OCI-LY7 (cell line): ENCODE measurements at places on chromosomes 16 and 17. TPM values are rescaled to one million over a fixed set of nuclear protein-coding genes. Genes with fewer than 3 reads are reported as not detected.

The MPP3 gene
- not detected in 2 replicates for total RNA-seq

The SPN gene
- total RNA-seq: 87.6 and 90.5 TPM in 2 replicates

The TBC1D3I gene
- 0.55 and 0.79 TPM in 2 replicates for total RNA-seq

The OR1A1 gene
- not detected in 2 replicates for total RNA-seq

The ACTG1 gene
- total RNA-seq: 2,459 and 2,894 TPM in 2 replicates

The EME1 gene
- 34.2 and 38.2 TPM in 2 replicates for total RNA-seq

The BCAS3 gene
- total RNA-seq: 14.5 and 17.1 TPM in 2 replicates

The ABCA3 gene
- 0.23 TPM in 1 of 2 replicates, not detected in the other for total RNA-seq

The KRTAP3-2 gene
- not detected in 2 replicates for total RNA-seq

The ST6GALNAC1 gene
- not detected in 2 replicates for total RNA-seq

The CKLF gene
- total RNA-seq: 98.7 and 109 TPM in 2 replicates

The PRSS8 gene
- not detected in 2 replicates for total RNA-seq

The P2RX1 gene
- 3.3 and 4.5 TPM in 2 replicates for total RNA-seq

The ADGRG1 gene
- total RNA-seq: not detected in 2 replicates

DNA sequence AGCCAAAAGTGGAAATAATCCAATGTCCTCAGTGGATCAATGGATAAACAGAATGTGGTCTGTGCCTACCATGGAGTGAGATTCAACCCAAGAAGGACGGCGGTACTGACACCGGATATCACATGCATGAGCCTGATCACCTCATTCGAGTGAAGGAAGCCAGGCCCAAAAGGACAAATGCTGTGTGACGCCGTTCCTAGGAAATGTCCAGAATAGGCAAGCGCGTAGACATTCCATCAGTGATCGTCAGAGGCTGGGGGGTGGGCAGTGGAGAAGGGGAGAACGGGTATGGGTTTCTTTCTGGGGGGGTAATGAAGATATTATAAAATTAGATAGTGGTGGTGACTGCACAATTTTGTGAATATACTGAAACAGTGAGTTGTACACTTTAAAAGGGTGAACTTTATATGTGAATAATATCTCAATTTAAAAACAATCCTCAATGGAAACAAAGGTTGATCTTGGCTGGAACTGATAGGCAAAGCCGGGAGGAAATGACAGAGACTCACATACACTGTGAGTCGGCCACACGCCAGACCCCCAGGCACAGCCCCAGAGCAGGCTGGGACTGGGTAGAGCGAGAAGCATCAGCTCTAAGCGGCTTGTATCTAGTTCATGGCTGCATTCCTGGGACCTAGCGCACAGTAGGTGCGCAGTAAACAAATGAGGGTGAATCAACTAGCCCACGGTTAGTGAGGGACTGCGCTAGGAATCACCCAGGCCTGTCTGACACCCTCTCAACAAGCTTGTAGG is 3.5 kb downstream of the DBNDD1 start:
- DNase-seq: no peak

DNA sequence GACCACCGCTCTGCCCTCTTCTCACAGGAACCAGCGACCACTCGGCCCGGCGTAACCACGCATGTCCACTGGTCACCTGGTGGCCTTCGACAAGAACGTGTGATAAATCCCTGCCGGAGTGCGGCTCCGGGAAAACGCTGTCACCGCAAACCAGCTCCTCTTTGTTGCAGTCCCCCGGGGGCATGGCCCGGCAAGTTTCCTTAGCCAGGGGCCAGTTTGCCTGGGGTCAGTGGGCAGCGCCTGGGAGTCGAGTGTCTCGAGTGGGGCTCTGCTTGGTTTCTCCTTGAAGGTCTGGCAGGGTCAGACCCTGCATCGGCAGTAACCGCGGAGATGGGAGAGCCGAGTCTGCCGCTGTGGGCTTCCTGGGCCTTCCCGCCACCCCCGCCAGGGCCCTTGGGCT is 52.5 kb downstream of the JPH3 start:
- DNase-seq: no peak

DNA sequence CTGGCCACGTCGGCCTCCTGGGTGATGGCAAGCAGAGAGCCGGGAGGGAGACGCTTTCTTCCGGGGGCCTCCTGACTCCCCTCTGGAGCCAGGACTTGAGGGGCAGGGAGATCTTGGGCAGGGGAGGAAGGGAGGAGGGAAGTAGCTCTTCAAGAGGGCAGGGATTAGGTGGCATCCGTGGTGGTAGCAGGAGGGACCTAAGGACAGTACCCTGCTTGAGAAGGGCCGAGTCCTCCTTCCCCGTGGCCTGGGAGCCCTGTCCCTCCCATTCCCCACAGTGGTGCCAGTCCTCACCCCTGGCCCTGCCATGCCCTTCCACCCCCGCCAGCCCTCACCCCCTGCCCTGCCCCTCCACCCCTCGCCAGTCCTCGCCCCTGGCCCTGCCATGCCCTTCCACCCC is 12.6 kb downstream of the TAX1BP3 start:
- DNase-seq: no peak

- DNase-seq: no peak
Observed at GRCh38 chr16:55917373-55918160, 42.4 kb upstream of the CES5A start.

DNA sequence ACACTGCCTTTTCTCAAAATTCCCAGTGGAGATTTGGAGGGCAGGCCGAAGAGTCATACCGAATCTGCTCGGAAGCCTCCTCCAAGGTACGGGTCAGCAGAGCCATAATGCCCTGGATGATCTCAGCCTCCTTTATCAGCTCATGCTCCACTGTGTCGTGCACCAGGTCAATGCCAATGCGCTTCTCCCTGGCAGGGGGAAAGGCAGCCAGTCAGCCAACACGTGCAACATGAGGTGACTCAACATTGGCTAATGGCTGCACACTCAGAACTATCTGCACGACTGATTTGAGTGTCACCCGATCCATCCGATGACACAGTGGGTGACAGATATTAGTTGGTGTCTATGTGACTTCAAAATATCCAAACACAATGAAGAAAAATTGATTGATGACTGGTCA is 15.8 kb downstream of the TEKT1 start:
- DNase-seq: no peak

- DNase-seq: no peak
Observed at GRCh38 chr17:49814781-49815529, 26.5 kb downstream of the KAT7 start.

GRCh38 chr16:53817117-53817755 is 113.3 kb downstream of the FTO start:
- DNase-seq: no peak

DNA sequence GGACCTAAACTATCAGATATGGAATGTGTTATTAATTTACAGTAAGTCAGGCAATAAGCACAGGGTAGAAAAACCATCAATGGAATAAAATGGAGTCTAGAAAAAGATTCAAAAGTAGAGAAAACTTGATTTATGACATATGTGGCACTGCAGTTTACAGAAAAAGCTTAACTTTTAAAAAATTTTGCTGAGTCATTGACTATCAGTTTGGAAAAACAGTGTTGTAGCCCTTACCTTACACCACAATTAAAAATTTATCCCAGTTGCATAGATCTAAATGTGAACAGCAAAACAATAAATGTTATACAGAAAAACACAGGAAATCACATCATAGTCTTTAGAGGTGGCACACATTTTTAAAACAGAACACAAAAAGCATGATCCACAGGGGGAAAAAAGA is 108.5 kb downstream of the USP22 start:
- no peak for DNase-seq

- DNase-seq: peak; percentile 73
Observed at GRCh38 chr17:69246726-69247375, 18.2 kb upstream of the ABCA10 start.

GRCh38 chr17:7929158-7930023 is at the start of gene KCNAB3:
TSS of gene KCNAB3 (minus strand) at chr17:7929856. CDS start at chr17:7929435, 421 bp downstream.
- no peak for DNase-seq

- no peak for DNase-seq
Observed at GRCh38 chr16:35208001-35208935, 1748.9 kb downstream of the TP53TG3F start.

- no peak for DNase-seq
Observed at GRCh38 chr17:58387834-58388233, 29.5 kb downstream of the RNF43 start.

- peak; percentile 36 for DNase-seq
Observed at GRCh38 chr17:76079956-76080767, 1.2 kb downstream of the ZACN start.

DNA sequence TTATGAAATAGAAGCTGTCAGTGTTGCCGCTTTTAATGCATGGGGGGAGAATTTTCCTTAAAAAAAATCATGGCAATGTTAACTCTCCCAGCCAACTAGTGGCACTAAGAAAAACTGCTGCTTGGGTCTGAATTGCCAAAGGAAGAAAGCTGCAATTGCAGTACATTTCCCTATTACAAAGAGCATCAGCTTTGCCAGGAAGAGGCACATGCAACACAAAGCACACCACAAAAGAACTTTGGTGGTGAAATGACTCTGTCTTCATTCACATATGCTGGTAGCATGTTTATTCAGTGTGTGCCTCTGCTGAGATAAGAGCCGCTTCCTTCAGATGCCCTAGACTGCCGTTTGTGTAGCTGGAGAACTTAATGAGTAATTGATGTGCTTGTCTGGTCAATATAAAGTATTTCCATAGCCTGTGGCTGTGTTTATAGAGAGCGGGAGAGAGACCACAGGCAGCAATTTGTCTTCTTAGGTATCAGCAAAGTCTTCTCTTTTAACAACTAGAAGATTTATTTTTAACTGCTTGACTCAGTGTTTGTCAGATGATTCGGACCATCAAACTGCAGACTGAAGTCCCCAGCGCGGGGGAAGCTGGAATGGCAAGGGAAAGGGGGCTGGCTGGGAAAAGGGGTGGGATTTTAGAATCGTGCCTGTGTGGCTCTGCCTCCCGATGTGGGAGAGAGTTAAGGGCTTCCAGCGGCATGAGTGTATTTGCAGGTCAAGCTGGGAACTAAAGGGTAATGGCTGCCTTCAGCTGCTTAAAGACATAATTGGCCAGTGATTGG is 115.1 kb downstream of the MRTFB start:
- peak; percentile 4 for DNase-seq

- DNase-seq: no peak
Observed at GRCh38 chr17:11608396-11608795, 10.1 kb downstream of the DNAH9 start.

DNA sequence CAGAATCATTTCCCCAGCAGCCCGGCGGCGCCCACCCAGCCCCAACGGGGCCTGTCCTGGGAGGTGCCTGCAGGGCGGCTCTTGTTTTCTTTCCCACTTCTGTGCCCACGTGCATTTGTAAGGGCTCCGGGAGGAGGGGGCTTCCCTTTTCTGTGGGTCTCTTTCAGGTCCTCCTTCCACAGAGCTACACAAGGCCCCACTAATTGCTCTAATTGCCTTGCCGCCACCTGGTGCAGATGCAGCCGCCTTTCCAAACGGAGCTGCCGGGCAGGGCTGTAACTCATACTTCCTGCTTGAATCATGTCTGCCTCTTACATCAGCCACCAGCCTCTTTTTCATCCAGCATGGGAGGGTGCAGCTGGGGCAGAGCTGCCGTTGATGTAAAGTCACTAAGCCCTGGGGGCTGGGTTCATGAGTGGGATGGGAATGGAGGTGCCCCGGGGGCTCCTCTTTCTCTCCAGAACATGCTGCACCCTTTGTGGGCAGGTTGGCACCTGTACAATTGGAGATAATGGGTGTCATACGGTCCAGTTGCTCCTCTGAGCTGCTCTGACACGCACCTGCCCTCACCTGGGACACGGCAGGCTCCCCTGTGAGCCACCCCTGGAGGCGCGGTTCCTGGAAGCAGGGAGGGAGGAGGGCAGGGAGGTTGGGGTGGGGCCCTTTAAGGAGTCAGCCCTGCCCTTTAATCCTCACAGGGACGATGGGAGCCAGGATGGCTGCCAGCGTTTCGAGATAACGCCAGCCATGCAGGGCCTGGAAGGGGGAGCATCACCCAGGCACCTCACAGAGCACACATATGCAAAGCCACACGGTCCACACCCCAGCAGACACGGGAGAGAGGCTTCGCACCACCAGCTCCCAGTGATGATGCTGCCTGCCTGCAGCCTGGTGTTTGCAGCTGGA is 41.1 kb upstream of the KLHDC4 start:
- peak; percentile 95 for DNase-seq

- DNase-seq: no peak
Observed at GRCh38 chr17:36901506-36901905, 35.8 kb upstream of the LHX1 start.

DNA sequence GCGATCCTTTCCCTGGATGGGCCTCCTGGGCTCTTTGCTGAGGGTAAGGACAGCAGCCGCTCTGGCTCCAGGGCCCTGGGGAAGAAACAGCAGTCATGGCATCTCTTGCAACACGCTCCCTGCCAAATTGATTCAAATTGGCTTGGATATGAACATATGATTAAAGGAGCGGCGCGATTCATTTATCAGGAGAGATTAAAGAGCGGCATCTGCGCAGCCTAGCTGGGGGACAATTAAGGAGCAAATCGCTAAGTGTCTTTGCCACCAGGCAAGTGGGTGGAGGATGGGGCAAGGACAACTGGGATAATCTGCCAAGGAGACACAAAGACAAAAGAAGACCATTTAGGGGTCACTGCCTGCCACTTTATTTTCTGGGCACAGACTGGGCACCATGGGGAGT is 27.8 kb downstream of the PIPOX start:
- no peak for DNase-seq

DNA sequence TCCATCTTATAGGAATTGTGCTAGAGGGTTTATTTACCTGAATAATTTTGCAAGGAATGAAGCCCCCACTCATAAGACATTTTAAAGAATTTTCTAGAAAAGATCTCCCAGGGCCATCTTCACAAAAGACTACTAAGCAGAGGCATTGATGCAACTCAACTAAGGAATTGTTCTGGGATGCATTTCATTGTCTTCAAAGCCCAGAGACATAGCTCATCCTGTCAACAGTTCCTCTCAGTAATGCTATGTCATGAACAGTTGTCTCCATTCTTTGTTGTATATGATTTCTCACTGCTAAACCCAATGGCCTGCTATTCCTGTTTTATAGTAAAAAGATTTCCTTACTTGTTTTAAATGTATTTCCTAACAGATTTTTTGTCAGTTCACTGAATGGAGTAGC is 136.8 kb upstream of the RBL2 start:
- DNase-seq: no peak

DNA sequence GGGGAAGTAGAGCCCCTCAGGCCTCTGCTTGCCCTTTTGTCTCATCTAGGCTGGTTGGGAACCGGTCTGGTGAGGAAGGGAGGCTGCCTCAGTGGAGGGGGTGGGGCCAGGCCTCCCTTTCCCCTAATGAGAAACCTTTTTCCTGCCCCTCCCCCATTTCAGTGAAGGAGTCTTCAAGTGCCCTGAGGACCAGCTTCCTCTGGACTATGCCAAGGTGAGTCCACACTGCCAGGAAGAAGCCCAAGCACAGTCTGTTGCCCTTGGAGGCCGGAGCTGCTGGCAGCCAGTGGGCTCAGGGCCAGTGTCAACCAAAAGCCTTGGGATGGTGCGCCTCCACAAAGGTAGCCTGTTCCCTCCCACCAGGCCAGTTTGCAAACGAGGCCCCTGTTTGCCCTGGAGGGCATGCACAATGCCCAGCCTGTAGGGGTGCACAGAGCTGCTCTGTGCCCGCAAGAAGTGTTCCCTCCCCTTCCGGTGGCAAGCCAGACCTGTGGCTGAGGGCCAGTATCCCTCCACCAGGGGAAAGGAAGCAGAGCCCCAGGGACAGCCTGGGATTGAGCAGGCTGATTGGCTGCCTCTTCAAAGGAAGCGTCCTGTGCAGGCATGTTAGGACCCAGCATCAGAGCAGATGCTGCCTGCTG is 3.4 kb downstream of the TRAF4 start:
- no peak for DNase-seq
